PC-9 (cell line): ENCODE measurements at places on chromosomes 3 and 15. TPM values are rescaled to one million over a fixed set of nuclear protein-coding genes. Genes with fewer than 3 reads are reported as not detected.

DNA sequence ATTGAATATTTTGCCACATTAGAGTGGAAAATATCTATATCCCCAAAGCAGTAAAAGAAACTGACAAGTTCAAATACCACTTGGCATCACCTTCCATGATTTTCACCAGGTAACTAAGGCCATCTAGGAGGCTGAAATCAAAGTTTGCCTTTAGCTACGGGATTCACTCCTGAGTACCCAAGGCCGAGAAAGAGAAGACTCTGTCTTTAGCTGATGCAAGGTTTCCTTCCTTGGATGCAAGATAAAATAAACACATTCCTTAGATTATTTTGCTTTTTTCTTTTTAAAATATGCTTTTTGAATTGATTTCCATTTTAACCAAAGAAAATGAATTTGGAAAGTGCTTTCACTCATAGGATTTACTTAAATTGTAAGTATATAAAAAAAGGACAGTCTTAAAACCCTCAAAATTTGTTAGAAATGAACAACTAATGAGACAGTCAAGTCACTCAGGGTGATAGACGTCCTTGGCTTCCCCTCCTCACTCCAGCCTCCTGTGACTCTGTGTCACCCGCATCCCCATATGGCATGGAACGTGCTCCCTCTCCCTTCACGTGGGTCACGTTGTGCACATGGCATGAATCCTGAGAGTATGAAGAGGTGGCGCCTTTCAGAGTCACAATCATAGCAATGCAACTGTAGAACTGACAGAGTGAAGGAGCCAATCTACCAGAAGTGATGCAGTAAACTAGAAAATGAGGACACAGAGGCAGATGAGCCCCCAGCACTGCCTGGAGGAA is 148.4 kb downstream of the RTP4 start:
- H3K27ac ChIP-seq, result no peak overlapping the region
- H3K36me3 ChIP-seq, result no peaks in the 10 kb centered on the region
- no peak overlapping the region for H3K4me3 ChIP-seq
- DNase-seq, result no peak

DNA sequence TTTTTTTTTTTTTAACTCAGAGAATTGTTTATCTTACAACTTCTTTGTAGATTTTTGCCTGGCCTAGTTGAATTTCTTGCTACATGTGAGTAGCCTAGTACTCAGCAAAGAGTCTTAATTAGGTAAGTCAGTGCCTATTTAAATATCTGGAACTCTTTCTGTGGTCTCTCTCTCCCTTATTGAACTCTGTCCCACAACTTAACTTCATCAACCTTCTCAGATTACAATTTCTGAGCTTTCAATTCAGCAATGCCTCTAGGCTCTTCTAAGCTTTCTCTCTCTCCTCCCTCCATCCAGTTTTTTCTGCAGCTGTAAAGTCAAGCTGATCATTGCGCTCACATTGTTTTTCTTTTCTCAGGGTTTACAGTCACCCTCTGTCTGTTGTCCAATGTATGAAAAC is 517.6 kb upstream of the ROBO1 start:
- DNase-seq, result no peak
- no peaks in the 10 kb centered on the region for H3K36me3 ChIP-seq
- H3K27me3 ChIP-seq, result no peaks in the 10 kb centered on the region
- H3K4me3 ChIP-seq, result no peak overlapping the region

DNA sequence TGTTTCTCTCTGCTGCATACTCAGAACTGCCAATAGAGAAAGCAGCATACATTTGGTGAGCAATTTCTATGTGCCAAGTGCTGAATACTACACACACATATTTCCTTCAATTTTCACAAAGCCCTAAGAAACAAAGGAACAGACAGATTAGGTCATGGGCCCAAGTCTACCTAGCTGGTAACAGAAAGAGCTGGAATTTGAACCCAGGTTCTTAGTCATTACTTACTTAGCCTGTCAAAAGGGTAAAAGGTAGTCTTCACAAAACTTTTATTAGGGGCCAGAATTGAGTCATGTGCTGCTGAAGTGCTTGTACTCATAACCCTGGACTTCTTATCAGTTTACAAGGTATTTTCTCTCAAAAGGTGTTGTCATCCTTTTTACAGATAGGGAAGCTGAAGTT is 10.4 kb upstream of the ABHD17C start:
- no peaks in the 10 kb centered on the region for H3K36me3 ChIP-seq
- peak; percentile 68 for DNase-seq
- peaks cover 39% of the 10 kb centered on the region for H3K4me1 ChIP-seq
- peak overlapping the region; percentile 10; the same call in 1 of the 2 replicates for H3K27ac ChIP-seq
- no peaks in the 10 kb centered on the region for H3K27me3 ChIP-seq

DNA sequence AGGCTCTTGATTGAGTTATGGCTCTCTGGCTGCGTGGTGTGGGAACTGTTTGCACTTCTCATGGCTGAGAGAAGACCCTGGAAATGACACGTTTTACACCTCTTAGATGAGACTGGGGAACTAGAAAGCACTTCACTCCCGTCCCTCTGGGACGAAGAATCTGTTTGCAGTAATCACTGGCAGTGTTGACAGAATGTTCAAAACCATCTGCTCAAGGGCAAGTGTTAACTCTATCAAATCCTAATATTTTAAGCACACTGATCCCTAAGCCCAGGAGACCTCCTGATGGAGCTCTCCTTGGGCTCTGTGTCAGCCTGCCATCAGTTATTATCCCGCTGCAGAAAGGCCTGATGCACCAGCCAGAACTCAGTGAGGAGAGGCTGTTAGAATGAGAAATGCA is 323.8 kb upstream of the DNAJC19 start:
- no peaks in the 10 kb centered on the region for H3K36me3 ChIP-seq
- H3K27me3 ChIP-seq, result 0 out of 2 replicates have a peak, but pooled peaks cover 10% of the 10 kb centered on the region
- no peak overlapping the region for H3K4me3 ChIP-seq
- H3K4me1 ChIP-seq, result no peaks in the 10 kb centered on the region
- DNase-seq, result no peak
- no peak overlapping the region for H3K27ac ChIP-seq

DNA sequence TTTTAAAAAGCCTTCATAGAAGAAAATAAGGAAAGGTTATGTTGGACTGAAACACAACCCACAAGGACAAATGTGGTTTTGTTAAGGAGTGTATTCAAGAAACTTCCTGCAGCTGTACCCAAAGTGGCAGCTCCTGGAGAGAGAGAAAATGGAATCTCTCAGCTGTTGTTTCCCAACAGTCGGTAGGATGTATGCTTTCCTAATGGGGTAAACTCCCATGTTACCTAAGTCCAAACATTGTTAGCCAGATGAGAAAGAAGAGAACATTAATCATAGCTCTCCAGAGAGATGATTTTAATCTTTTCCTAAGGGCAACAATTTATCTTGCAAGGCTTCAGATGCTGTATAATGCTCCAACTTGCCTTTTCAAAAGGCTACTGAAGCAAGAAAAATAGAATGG is 22.6 kb upstream of the TEX9 start:
- no peaks in the 10 kb centered on the region for H3K36me3 ChIP-seq

DNA sequence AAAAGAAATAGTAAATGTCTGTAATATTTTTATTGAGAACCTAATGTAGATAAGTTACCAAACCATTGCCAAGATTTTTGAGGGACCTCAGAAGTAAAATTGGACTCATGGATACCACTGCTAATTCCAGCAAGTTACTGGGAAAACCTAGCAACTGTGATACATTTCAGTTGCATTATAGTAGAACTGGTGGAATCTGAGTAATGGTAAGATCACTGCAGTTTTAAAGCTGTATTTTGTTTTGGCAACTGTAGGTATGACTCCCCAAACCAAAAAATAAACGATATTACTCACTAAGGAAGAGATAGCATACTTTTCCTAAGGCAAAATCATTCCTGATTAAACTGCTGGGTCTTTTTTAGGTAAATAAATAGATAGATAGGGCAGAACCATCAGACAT is 54.0 kb downstream of the ARMC8 start:
- no peaks in the 10 kb centered on the region for H3K27me3 ChIP-seq
- H3K36me3 ChIP-seq, result peaks cover 33% of the 10 kb centered on the region
- H3K4me1 ChIP-seq, result no peaks in the 10 kb centered on the region
- no peak for DNase-seq

- no peaks in the 10 kb centered on the region for H3K36me3 ChIP-seq
- no peaks in the 10 kb centered on the region for H3K4me1 ChIP-seq
- H3K27me3 ChIP-seq, result no peaks in the 10 kb centered on the region
Observed at GRCh38 chr3:61269435-61269834, 18.2 kb upstream of the FHIT start.

- H3K4me1 ChIP-seq, result no peaks in the 10 kb centered on the region
- no peak overlapping the region for H3K27ac ChIP-seq
- H3K36me3 ChIP-seq, result no peaks in the 10 kb centered on the region
- no peak overlapping the region for H3K4me3 ChIP-seq
- no peaks in the 10 kb centered on the region for H3K27me3 ChIP-seq
Observed at GRCh38 chr3:120487191-120487650, 36.4 kb upstream of the FSTL1 start.

DNA sequence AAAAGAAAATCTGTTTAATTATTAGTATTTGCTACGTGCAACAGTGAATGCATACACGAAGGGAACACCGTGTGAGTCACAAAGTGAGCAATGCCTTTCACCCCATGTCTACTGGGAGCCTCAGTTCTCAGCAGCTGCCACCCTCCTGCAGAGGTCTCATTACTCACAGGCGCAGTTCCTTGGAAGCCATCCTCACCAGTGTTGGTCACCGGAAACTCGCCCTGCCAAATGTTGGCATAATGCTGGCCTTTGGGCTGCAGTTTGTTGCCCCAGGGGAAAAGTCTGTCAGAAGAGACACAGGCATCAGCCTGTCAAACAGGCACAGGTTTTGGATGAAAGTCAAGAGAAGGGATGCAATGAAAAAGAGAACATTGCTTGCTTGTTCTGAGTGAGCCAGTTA is 50.1 kb downstream of the SUMF1 start:
- H3K27me3 ChIP-seq, result no peaks in the 10 kb centered on the region
- peak overlapping the region; percentile 44; the same call in 1 of the 2 replicates for H3K27ac ChIP-seq
- no peaks in the 10 kb centered on the region; the same call in 1 of the 2 replicates for H3K36me3 ChIP-seq
- DNase-seq, result peak; percentile 93

DNA sequence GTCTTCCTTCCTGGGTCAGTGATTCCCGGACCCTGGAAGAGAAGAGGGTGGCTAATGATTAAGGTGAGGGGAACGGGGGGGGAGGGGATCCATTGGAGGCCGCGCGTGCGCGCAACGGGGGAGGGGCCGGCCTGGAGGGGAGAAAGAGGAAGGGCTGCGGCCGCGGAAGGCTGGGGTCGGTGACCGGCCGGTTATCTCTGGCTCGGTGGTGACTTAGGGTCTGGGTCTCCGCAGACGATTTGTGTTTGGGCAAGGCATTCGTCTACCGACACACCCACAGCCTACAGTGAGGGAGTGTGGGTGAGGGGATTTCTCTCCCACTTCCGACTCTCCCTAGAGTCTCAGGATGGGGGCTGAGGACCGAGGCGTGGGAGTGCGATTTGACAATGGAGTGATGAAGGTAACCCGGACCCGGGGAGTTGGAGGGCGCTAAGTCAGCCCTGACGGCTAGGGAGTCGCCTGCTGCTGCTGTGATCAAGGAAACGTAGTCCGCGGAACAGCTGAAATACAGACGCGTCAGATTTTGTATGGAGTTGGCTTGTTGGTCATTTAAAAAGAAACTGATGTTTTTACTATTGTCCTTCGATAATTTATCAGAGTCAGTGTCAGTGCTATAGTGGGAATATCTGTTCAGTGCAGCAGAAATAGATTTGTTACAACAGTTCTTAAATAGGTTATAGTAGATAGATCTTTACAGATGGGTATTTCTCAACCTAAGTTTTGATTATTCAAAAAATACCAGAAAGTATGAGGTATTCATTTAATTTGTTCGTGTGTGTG is 733 bp downstream of the RNF111 start:
- peak overlapping the region; percentile 66 for H3K4me3 ChIP-seq
- H3K4me1 ChIP-seq, result peaks cover 12% of the 10 kb centered on the region; the same call in 1 of the 2 replicates
- DNase-seq, result no peak

DNA sequence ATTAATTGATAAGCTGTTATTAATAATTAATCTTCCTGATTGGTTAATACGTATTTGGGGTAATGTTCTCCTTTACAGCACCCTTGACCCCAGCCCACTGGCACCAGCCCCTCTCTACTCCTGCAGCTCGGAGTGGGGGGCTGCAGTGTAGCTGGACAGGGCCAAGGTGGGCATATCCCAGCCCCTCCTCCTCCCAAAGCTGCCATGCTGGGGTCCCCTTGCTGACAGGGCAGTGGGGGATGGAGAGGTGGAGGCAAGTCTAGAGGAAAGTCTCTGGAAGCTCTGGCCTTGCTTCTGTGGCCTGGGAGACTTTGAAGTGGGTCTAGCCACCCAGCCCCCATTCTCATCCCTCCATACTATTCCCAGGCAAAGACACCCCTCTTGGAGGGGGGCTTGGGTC is 35.8 kb downstream of the HCN4 start:
- peaks cover 30% of the 10 kb centered on the region for H3K27me3 ChIP-seq
- no peak overlapping the region for H3K27ac ChIP-seq
- H3K36me3 ChIP-seq, result no peaks in the 10 kb centered on the region
- no peak for DNase-seq
- H3K4me3 ChIP-seq, result no peak overlapping the region

GRCh38 chr15:51736751-51737521 is 519 bp downstream of the LYSMD2 start:
- H3K36me3 ChIP-seq, result no peaks in the 10 kb centered on the region
- no peak overlapping the region for H3K27ac ChIP-seq
- H3K27me3 ChIP-seq, result no peaks in the 10 kb centered on the region
- peak overlapping the region; percentile 57 for H3K4me3 ChIP-seq

DNA sequence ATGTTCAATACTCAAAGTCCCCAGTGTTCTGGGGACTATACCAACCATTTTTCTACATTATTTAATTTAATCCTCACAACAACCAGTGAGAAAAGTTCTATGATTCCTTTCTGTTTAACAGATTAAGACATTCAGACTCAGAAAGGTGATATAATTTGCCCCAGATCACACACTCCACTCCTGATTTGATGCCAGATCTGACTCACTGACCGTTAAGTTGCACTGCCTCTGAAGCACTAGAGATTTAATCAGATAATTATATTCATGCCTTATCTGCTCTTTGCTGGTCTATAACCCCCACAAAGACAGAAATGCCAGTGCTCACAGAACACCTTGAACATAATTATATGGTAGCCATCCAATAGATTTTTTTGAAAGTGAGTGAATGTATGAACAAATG is 501.0 kb downstream of the IGSF11 start:
- no peaks in the 10 kb centered on the region for H3K36me3 ChIP-seq
- no peak for DNase-seq
- no peaks in the 10 kb centered on the region for H3K27me3 ChIP-seq
- peaks cover 10% of the 10 kb centered on the region; the same call in 1 of the 2 replicates for H3K4me1 ChIP-seq
- no peak overlapping the region for H3K27ac ChIP-seq
- H3K4me3 ChIP-seq, result no peak overlapping the region

Gene PLIN1
- 1.0 and 1.3 TPM in 2 replicates for total RNA-seq

Gene ISG20
- total RNA-seq, result 2.5 and 5.2 TPM in 2 replicates

Gene CFAP92
- total RNA-seq, result 4.3 and 4.8 TPM in 2 replicates

Gene NANOGP8
- not detected in 2 replicates for total RNA-seq

Gene SPSB4
- not detected in 2 replicates for total RNA-seq

Gene NEK10
- total RNA-seq, result 1.7 and 4.3 TPM in 2 replicates

Gene MOBP
- total RNA-seq, result not detected in 2 replicates

Gene PLSCR5
- not detected in 2 replicates for total RNA-seq

Gene TGM4
- 0.61 and 0.63 TPM in 2 replicates for total RNA-seq

Gene TMC3
- total RNA-seq, result not detected in 2 replicates

Gene RTP1
- total RNA-seq, result not detected in 2 replicates

Gene TRAT1
- not detected in 2 replicates for total RNA-seq

Gene MUC13
- total RNA-seq, result not detected in 2 replicates

Gene PLA2G4F
- 1.2 and 1.9 TPM in 2 replicates for total RNA-seq
